ENCODE measurements at places on chromosomes 12 and 14.

- DNase-seq, result no peak
Observed at GRCh38 chr14:20551606-20552005, 9.2 kb downstream of the RNASE9 start.

GRCh38 chr12:62434494-62435302 lies 31.9 kb upstream of the MON2 start:
- DNase-seq, result no peak

GRCh38 chr14:105023791-105024480 lies 3.1 kb upstream of the CDCA4 start:
- no peak for DNase-seq

- DNase-seq, result no peak
Observed at GRCh38 chr14:94161981-94162380, 12.1 kb upstream of the PPP4R4 start.

GRCh38 chr12:49777800-49778748 lies 36.7 kb downstream of the TMBIM6 start:
- no peak for DNase-seq

GRCh38 chr12:65923228-65923627 lies 98.9 kb downstream of the HMGA2 start:
- DNase-seq, result no peak

GRCh38 chr14:50744231-50744630 lies 76.1 kb upstream of the SAV1 start:
- no peak for DNase-seq
